ENCODE measurements at places on chromosomes 7 and 10. TPM values are rescaled to one million over a fixed set of nuclear protein-coding genes. Genes with fewer than 3 reads are reported as not detected.

GRCh38 chr10:49053053-49053997 lies 62.0 kb downstream of the VSTM4 start:
- H3K27ac ChIP-seq = no peak overlapping the region
- no peaks in the 10 kb centered on the region for H3K4me1 ChIP-seq
- peak; percentile 8 for DNase-seq
- H3K36me3 ChIP-seq = no peaks in the 10 kb centered on the region
- peaks cover 3% of the 10 kb centered on the region for H3K27me3 ChIP-seq
- no peak overlapping the region for H3K4me3 ChIP-seq

DNA sequence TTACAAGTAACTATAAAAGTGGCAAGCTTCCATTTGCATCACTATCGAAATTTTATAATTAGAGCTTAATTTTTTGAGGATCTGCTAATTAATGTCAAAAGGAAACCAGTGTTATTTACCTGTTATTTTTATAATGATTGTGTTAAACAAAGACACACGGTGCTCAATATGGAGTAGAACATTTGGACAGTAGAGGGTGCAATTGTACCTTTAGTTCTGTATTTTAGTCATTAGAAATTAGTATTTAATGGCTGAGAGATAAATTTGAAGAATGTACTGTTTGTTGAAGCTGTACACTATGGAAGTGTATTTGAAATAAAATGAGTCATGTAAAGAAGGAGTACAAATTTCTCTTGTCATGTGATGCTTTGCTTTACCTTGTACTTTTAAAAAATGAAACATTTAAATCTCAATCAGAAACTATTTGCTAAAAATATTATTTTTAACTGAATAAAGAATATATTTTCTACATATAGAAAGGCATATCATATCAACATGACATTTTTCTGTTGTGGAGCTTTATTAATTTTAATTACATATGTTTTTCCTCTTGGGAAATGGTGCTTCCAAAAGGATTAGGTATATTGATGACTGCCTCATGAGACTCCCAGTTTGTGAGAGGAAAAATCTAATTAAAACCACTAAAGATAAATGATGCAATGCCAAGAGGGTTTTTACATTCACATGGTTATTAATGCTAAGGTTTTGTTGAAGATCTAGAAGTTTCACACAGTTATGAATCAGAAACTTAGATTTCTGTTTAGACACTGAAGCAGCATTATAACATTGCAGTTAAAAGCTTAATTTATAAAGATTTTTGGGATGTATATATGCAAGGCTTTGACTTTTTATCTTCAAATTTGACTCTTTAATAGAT lies 10.4 kb upstream of the PRKG1 start:
- DNase-seq = no peak
- H3K27ac ChIP-seq = no peak overlapping the region
- no peaks in the 10 kb centered on the region for H3K4me1 ChIP-seq
- H3K4me3 ChIP-seq = no peak overlapping the region
- no peaks in the 10 kb centered on the region for H3K27me3 ChIP-seq

Gene LGI1
- total RNA-seq = not detected

- no peak overlapping the region for H3K27ac ChIP-seq
- no peaks in the 10 kb centered on the region for H3K27me3 ChIP-seq
- no peaks in the 10 kb centered on the region for H3K4me1 ChIP-seq
- no peak overlapping the region for H3K4me3 ChIP-seq
- DNase-seq = no peak
Measured at GRCh38 chr7:81533426-81533825, 236.4 kb downstream of the HGF start.

- no peak overlapping the region for H3K4me3 ChIP-seq
- no peaks in the 10 kb centered on the region for H3K36me3 ChIP-seq
- no peaks in the 10 kb centered on the region for H3K4me1 ChIP-seq
Measured at GRCh38 chr7:51543801-51544553, 227.4 kb upstream of the COBL start.

GRCh38 chr10:109025172-109025571 lies 898.1 kb downstream of the XPNPEP1 start:
- no peak for DNase-seq
- H3K27me3 ChIP-seq = no peaks in the 10 kb centered on the region
- no peak overlapping the region for H3K27ac ChIP-seq
- no peaks in the 10 kb centered on the region for H3K4me1 ChIP-seq

GRCh38 chr10:126059076-126059826 lies 162.9 kb downstream of the FANK1 start:
- H3K27me3 ChIP-seq = peaks cover 1% of the 10 kb centered on the region
- DNase-seq = no peak
- H3K36me3 ChIP-seq = no peaks in the 10 kb centered on the region
- no peaks in the 10 kb centered on the region for H3K4me1 ChIP-seq
- no peak overlapping the region for H3K4me3 ChIP-seq

DNA sequence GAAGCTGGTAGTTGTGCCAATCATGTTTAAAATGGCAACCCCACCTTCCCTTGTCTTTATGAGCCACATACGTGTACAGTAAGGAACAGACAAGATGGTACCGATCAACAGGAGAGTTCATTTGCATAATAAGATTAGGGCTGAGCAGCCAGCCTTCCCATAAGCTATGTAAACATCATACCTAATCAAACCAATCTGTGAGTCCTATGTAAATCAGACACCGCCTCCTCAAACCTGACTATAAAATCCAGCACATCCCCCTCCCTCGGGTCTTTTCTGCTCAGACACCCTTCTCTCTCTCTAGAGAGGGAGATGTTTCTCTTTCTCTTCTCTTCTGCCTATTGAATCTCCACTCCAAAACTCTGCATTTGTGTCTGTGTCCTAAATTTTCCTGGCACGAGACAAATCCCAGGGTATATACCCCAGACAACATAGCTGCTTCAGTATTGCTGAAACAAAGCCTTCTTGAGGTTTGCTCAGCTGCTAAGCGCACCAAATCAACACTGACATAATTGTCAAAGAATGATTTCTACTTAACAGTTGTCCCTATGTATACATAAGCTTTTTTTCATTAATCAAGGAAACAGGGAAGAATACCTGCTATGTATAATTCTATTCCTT lies 279.2 kb downstream of the THSD7A start:
- H3K4me3 ChIP-seq = no peak overlapping the region
- H3K27ac ChIP-seq = no peak overlapping the region
- H3K4me1 ChIP-seq = no peaks in the 10 kb centered on the region
- H3K27me3 ChIP-seq = no peaks in the 10 kb centered on the region
- H3K36me3 ChIP-seq = no peaks in the 10 kb centered on the region

Gene ADAMTS14
- total RNA-seq = 0.16 TPM

DNA sequence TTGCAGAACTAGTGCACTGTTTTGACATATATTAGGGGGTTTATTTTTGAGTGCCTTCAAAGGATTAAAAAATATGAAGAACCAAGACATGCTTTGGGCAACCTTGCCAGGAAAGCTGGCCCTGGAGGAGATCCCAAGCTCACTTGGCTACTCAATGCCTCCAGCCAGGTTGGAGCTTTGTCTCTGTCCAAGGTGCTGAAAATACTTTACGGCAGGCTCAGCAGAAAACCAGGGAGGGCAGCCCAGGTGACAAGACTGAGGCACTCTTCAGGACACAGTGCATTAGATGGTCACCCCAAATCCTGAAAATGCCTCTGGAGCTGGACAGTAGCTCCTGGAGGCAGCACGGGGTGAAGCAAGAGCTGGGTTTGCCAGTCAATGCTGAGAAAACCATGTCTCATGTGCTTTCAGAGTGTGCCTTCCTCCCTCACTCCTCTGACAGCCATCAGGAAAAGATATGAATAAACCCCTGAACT lies 5.8 kb upstream of the KCNH2 start:
- H3K4me3 ChIP-seq = no peak overlapping the region
- no peaks in the 10 kb centered on the region for H3K36me3 ChIP-seq
- H3K27ac ChIP-seq = no peak overlapping the region
- peaks cover 22% of the 10 kb centered on the region for H3K4me1 ChIP-seq

Gene SPDYE2B
- not detected for total RNA-seq

DNA sequence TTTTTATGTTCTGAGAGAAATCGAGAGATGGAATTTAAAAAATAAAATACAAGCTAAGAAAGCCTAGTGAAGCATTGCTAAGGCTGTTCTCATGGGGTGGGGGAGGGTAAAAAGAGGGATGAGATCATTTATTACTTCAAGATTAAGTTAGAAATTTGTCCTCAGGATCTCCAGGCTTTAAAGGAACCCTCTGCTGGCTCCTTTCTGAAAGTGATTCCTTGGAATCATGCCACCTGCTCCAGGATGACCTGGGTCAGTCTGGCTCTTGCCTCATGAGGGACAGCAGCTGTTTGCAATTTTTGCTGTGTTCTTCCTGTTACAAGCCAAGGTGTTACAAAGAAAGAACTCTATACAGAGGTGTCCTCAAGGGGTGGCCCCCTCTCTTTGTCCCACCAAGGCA lies 69.8 kb downstream of the CDK1 start:
- no peak for DNase-seq
- no peaks in the 10 kb centered on the region for H3K4me1 ChIP-seq
- H3K27me3 ChIP-seq = no peaks in the 10 kb centered on the region
- no peak overlapping the region for H3K27ac ChIP-seq

Gene ZNF365
- not detected for total RNA-seq

GRCh38 chr10:61076572-61077114 lies 132.7 kb upstream of the RHOBTB1 start:
- H3K27me3 ChIP-seq = no peaks in the 10 kb centered on the region
- H3K4me1 ChIP-seq = no peaks in the 10 kb centered on the region
- no peak for DNase-seq
- no peak overlapping the region for H3K4me3 ChIP-seq
- H3K36me3 ChIP-seq = no peaks in the 10 kb centered on the region

Gene C7orf33
- total RNA-seq = not detected

DNA sequence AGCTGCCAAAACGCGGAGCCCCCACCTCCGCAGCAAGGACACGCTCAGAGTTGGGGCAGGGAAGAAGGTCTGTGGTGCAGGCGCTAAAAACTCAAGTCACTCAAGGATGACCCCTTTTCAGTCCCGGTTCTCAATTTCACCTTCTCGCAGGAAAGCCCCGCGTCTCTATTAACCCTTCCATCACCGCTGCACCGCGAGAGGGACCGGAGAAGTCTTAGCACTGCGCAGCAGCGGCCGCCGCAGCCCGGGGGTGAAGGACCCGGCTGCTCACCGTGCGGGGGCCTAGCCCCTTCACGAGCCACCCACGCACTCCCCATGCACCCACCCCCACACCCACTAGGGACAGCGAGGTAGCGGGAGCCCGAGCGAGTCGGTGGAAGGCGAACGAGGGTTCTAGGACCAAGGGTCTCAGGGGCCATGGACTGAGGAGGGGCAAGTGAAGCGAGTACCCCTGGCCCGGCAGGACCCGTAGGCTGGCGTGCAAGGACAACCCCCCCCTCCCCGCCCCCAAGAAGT lies 162.9 kb downstream of the SH3PXD2A start:
- H3K4me3 ChIP-seq = peak overlapping the region; percentile 64
- peaks cover 4% of the 10 kb centered on the region for H3K27me3 ChIP-seq

DNA sequence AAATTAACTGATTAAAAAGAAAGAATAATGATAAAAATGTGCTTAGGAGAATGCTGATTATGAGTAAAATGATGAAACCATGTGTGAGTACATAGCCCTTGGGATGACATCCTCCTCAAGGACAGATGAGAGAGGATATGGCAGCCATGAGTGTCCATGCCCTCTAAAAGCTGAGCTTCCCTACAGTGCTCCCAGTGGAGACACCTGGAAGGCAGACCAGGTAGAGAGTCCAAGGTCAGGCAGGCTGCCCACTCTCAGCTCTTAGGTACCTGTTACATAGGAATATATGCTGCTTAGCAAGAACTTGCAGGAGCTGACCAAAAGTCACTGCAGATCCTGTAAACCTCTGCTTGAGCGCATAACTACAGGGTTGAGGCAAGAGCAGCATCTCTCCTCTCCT lies 169.7 kb upstream of the TMEM229A start:
- no peaks in the 10 kb centered on the region for H3K27me3 ChIP-seq
- H3K27ac ChIP-seq = no peak overlapping the region
- no peak for DNase-seq
- H3K4me1 ChIP-seq = no peaks in the 10 kb centered on the region
- no peaks in the 10 kb centered on the region for H3K36me3 ChIP-seq
- no peak overlapping the region for H3K4me3 ChIP-seq

DNA sequence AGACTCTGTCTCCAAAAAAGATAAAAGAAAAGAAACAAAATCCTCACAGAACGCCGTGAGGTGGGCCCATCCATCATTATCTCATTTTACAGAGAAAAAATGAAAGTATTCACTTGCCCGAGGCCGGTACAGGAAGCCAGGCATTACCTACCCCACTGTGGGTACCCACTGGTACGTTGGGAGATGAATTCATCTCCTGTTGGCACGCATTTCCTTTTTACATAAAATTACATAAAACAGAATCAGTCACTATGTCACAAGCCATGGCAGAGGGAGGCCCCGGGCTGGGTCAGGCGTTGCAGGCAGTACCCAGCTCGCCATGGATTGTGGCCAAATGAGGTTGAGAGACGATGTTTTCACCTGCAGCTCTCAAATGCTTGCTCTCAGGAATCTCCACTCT lies 38.6 kb upstream of the TNRC18 start:
- no peak overlapping the region for H3K27ac ChIP-seq
- peaks cover 5% of the 10 kb centered on the region for H3K4me1 ChIP-seq
- H3K27me3 ChIP-seq = no peaks in the 10 kb centered on the region
- no peaks in the 10 kb centered on the region for H3K36me3 ChIP-seq
- peak overlapping the region; percentile 7 for H3K4me3 ChIP-seq
- peak; percentile 32 for DNase-seq

- peak; percentile 31 for DNase-seq
- peaks cover 22% of the 10 kb centered on the region for H3K4me1 ChIP-seq
- H3K27ac ChIP-seq = peak overlapping the region; percentile 38
- peaks cover 13% of the 10 kb centered on the region for H3K36me3 ChIP-seq
Measured at GRCh38 chr7:141674702-141675101, 27.3 kb downstream of the DENND11 start.

DNA sequence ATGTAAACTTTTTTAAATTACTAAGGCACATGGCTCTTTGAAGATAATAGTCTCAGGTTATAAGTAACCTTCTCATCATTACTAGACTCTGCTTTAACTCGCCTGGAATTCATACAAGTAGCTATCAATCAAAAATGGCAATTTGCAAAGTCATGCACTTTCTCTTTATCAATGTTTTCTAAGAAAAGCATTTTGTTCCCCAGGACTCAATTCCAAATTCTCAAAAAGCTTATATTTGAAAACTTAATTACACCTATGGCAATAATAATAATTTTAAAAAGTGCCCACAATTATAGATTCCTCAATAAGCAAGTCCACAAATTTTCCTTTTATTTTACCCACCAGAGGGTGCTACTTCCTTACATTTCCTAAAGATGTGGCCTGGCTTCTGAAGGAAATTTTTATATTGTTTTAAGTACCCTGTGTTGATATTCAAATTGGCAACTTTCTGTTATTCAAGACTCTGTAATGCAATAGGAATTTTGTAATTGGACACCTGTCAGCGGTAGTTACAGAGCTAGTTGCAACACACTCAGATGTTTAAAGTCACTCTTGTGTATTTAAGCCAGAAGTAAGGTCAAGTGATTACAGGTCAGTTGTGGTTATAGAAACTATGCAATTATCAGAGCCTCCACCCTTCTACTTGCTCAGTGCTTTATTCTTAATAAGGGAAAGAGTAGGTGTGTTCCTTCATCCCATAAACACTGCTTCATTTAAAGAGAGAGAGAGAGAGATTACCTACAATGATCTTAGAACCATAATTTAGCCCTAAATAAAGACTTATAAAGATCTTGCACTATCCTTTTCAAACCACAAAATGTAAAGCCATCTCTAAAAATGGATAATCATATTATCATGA lies 47.1 kb upstream of the HYAL4 start:
- no peak overlapping the region for H3K27ac ChIP-seq
- no peaks in the 10 kb centered on the region for H3K27me3 ChIP-seq
- H3K4me3 ChIP-seq = no peak overlapping the region
- DNase-seq = no peak

Gene TMEM139
- total RNA-seq = 2.0 TPM
